ENCODE measurements at places on chromosomes 11 and 22. TPM values are rescaled to one million over a fixed set of nuclear protein-coding genes. Genes with fewer than 3 reads are reported as not detected.

The OR5D18 gene
- not detected for polyA plus RNA-seq

The TSPAN32 gene
- polyA plus RNA-seq = 3.5 TPM

DNA sequence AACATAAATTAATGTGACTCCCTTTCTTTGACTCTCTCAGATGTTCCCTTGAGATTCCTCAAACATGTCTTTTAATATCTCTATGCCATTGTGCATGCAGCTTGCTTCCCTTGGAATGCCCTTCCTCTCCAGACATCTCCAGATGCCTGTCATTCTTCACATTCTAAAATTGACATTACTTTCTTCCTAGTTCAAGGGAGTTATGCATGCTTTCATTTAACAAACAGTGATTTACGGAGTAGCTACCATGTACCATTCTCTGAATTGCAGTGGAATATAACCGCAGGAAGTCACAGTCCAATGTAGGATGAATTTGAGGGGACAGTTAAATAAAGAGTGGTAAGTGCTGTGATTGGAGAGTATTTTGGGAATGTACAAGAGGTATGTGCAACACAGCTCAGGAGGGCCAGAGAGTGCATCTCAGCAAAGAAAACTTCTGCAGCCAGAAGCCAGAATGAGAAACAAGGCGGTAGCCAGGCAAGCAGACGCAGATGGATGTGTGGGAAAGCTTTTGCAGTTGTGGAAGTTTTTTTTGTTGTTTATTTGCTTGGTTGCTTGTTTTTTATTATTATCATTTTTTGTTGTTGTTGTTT, 18.7 kb downstream of the MMP10 start:
- no peak for DNase-seq

DNA sequence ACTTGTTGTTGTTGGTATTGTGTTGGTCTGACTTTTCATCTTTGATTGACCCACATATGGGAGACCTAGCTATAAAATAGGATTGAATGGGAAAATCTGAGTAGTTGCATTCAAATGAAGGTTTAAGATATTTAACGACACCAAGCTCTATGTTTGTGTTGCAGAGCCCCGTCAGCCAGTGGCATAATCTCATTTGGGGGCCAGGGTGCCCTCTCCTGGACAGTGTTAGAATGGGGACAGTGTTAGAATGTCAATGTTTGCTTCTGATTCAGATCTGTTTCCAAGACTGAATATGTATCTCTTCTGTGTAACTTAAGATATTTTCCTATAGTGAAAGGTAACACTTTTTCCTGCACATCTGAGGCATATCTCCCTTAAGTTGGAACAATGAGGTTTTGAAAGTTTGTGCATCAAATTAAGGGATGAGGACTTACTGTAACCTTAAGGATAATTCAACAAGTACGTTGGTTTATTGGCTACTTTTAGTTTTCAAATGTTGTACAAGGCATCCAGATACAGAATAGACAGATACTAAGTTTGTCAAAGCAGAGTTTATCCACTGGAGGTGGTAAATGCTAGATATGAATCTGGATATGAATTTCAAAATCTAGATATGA, 5.3 kb upstream of the OR52M1 start:
- DNase-seq = no peak

DNA sequence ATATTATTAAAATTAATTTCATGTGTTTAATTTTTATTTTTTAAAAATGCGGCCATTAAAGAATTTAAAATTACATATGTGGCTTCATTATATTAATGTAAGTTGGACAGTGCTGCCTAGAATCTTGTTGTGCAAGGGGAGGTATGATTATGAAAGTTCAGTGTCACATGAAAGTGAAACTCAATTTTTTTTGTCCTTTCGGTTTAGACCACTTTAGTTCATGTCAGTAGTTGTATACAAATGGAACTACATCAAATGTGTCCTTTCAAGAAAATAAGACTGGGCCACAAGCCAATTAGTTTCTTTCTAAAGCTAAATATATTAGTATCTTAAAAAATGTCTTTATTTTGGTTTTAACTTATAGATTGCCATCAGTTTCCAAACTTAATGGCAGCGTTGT, 35.7 kb downstream of the TBCEL start:
- no peak for DNase-seq

DNA sequence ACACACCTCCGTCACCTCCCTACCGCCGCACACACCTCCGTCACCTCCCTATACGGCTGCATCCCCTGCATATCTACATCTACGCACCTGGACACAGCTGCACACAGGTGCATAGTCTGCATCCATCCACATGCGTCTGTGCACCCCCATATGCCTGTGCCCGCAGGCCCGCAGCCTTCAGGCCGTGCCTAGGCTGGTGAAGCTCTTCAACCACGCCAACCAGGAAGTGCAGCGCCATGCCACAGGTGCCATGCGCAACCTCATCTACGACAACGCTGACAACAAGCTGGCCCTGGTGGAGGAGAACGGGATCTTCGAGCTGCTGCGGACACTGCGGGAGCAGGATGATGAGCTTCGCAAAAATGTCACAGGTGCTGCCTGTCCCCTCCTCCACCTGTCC, 4.8 kb downstream of the PKP3 start:
- no peak for DNase-seq

- DNase-seq = no peak
Observed at GRCh38 chr11:36388951-36389350, 92.9 kb downstream of the PRR5L start.

The HBD gene
- polyA plus RNA-seq = not detected

DNA sequence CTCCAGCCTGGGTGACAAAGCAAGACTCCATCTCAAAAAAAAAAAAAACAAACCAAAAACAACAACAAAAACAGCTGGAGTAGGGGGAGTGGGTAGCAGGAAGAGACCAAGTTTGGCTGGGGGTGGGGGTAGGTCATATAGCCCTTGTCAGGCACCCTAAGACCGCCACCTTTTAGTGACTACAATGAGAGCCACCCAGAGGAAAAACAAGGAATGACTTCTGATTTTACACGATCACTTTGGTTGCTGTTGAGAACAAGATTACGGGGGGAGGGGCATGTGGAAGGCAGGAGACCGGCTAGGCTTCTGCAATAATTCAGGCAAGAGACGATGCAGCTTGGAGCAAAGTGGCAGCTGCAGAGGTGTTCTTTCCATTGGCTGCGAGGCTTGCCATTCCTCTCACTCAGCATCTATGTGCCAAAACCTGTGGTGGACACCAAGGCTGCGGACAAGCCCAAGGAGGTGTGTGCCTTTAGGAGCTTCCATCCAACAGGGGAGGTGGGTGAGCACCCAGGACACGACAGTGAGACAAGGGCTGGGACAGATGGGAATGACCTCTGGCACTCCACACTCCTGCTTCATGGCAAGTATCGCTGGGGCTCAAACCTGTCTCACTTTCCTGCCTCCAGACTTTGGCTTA, 1.7 kb downstream of the RPS19BP1 start:
- no peak for DNase-seq

DNA sequence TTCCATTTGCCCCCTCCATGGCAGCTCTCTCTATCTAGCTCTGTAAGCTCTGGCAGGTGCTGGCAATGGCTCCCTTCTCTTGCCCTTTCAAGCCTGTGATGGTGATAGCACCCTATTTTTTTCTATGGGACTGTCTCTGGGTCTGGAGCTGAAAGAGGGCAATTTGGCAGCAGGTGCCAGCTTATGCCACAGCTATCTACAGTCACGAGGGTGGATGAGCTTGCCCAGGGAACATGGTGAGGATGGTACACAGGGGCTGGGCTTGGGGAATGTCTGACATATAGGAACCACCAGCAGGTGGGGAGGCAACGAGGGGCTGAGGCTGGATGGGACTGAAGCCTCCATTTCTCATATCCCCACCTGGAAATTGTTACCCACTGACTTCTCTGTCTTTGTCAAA, 175.4 kb upstream of the SYT13 start:
- DNase-seq = no peak

The OR4D5 gene
- not detected for polyA plus RNA-seq

GRCh38 chr11:112159098-112160065, 4.5 kb downstream of the IL18 start:
- DNase-seq = no peak

GRCh38 chr11:85277693-85278092, 349.5 kb downstream of the DLG2 start:
- no peak for DNase-seq

DNA sequence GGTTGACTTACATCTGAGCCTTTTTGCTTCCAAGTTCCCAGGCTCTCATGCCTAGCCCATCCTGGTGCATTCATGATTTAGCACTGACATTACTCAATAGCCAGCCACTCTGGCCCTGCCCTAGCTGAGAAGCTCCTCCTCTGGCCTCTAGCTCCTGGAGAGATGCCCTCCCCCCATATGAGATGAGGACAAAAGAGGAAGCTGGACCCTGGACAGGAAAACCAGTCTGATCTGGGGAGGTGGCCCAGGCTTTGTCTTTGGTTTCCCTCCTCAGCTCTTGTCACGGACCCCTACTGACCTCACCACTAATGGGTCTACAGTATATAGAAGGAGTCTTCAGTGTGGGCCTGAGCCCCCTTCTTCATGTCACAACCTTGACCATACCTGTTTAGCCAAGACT, 3.0 kb downstream of the RHOG start:
- DNase-seq = peak; percentile 56

The UQCR10 gene
- polyA plus RNA-seq = 355 TPM

The MS4A7 gene
- polyA plus RNA-seq = 3.5 TPM

DNA sequence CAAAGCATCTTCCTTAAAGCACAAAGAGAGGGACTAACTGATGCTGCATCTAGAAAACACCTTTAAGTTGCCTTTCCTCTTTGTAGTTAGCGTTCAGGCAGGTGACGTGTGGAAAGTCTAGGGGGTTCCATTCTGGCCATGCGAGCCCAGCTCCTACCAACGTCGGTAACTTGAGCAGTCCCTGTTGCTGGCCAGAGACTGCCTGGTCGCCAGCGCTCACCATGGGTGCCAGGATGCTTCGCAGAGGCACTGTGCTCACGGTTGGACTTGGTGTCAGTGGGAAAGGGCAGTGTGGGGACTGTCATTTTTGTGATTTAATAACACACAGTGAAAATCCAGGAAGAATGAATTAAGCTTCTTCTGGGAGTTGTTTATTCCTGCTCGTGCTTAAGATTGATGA, 40.6 kb downstream of the PPP2R1B start:
- DNase-seq = no peak

DNA sequence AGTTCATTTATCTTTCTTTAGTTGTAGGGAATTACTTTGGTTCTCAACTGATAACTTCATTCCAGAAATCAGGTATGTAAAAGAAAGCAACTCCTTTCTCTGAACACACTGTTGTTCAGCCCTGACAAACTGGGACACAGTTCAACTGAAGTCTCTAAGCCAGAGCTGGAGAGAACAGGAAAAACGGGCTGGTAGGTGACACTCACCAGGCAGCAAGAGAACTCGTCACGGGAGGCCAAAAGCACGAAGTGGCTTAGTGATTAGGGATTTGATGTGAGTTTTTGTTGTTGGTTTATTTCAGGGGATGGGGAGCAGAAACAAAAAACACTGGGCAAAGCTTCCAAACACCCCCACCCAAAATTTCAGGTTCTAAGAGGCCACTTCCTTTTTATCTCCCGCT, 54.1 kb downstream of the MYH9 start:
- DNase-seq = no peak

GRCh38 chr11:104390651-104391050, 226.7 kb upstream of the PDGFD start:
- DNase-seq = no peak

- DNase-seq = no peak
Observed at GRCh38 chr11:12005476-12005875, 3.0 kb downstream of the DKK3 start.

GRCh38 chr22:42194953-42195352, 64.3 kb upstream of the CYP2D6 start:
- DNase-seq = no peak

- DNase-seq = no peak
Observed at GRCh38 chr11:22084564-22084963, 108.3 kb upstream of the ANO5 start.

DNA sequence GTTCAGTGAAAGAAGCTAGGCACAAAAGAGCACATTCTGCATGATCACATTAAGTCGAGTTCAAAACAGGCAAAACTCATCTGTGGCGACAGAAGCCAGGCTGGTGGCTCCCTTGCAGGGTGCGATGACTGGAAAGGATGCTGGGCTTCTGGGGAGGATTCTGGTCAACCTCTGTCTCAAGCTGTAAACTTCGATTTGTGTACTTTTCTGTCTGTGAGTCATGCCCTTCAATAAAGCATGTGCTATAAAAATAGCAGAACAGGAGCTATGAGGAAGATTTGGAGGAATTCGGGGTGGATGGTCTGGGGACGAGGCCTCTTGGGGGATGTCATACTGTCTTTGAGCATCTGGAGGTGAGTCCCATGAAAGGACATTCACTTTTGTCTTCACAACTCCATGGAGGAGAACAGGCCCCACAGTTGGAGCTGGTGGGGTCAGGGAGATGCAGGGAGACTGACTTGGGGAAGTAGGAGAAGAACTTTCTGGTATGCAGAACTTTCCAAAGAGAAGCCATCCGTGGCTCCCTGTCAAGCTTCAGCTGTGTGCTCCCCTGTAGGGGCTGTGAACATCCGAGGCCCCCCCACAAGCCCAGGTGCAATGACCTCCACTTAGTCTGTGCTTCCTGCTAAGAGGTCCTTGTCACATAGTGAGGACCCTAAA, 77.8 kb upstream of the LINC01488 start:
- DNase-seq = no peak

GRCh38 chr11:69914286-69915150, 95.3 kb upstream of the FGF3 start:
- DNase-seq = no peak

- no peak for DNase-seq
Observed at GRCh38 chr11:101863361-101863760, 51.4 kb upstream of the CEP126 start.

- peak; percentile 49 for DNase-seq
Observed at GRCh38 chr22:30396871-30397655, at the start of gene SEC14L2. SEC14L2 (plus strand) TSS chr22:30397018; CDS start chr22:30397117, 99 bp downstream.

DNA sequence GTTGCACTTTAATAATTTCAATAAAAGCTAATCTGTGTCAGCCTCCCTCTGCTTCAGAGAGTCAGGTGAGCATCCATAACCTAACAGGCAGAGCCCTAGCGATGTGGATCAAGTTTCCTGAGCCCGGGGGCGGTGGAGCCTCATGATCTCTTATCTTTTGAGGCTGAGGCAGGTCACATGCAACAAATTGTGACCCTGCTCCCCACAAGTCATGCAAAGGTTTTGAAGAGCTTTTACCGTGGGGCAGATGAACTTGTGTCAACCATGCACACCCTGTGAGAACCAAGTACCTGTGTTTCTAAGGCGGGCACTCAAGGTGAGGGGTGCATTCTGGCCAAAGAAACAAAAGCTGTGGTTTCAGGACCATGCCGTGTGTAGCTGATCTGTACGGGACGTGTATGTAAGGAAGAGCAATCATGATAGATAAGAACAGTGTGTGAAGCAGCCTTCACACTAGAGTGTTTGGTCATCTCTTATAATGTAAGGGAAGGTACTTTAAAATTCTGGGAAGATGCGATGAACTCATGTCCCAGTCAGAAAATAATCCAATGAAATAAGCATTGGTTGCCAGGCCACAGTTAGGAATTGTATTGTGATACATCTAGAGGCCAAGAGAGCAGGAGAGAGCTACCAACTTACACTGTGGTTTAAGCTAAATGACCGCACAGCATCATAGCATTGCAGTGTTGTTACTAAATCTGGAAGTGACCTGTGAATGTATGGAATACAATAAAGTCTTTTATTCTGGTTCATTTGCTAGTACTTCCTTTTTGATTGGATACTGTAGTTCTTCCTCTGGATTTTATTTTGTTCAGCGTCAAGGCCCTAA, 49.8 kb downstream of the DKK3 start:
- no peak for DNase-seq

The TYR gene
- not detected for polyA plus RNA-seq

The CNIH2 gene
- polyA plus RNA-seq = 0.08 TPM

- no peak for DNase-seq
Observed at GRCh38 chr11:124627546-124627945, 4.9 kb downstream of the TBRG1 start.

The SVIP gene
- 9.3 TPM for polyA plus RNA-seq

GRCh38 chr22:18997925-18998315, 61.8 kb upstream of the PRODH start:
- no peak for DNase-seq
